GM20000 (cell line): ENCODE measurements at places on chromosomes 11 and 22.
A peak's percentile ranks its signal among the peaks of the same experiment; 100 is the strongest.

- peak; percentile 67 for DNase-seq
Measured at GRCh38 chr11:69718147-69718546, 14.3 kb upstream of the FGF19 start.

GRCh38 chr11:91170711-91171110, 947.9 kb upstream of the CHORDC1 start:
- no peak for DNase-seq

DNA sequence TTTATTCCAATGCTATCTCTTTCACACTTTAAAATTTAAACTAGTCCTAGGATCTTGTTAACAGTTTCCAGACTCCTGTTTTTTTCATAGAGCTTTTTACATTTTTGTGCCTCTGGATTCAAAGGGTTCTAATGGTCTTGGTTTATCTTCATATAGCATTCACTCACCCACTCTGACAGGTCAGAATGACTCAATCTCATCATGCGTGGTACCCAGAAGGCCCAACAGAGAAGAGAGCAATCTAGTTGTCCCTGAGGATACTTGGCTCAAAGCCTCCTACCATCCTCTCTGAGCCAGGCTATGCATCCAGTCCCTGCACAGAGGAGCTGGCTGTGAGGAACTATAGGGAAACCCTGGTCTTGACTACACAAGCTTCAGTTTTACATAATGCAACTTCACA, 27.5 kb downstream of the MAML2 start:
- DNase-seq = no peak

GRCh38 chr11:117841551-117842031, 17.0 kb upstream of the FXYD2 start:
- no peak for DNase-seq

DNA sequence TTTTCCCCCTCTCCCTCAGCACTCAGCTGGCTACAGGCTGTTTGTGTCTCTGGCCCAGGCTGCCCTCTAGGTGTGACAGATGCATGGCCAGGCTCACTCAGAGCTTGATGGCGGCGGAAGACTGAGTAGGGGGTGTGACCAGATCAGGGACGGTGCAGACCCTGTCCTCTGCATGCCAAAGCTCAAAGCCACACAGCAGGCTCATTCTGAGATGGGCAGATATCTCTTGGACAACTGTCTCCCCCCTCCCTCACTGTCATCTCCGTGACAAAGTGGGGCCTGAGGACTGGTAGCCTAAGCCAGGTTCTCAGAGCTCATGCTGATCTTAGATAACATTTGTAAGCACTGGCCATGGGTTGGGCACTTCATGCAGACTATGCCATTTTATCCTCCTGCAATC, 231.3 kb downstream of the DSCAML1 start:
- DNase-seq = no peak

DNA sequence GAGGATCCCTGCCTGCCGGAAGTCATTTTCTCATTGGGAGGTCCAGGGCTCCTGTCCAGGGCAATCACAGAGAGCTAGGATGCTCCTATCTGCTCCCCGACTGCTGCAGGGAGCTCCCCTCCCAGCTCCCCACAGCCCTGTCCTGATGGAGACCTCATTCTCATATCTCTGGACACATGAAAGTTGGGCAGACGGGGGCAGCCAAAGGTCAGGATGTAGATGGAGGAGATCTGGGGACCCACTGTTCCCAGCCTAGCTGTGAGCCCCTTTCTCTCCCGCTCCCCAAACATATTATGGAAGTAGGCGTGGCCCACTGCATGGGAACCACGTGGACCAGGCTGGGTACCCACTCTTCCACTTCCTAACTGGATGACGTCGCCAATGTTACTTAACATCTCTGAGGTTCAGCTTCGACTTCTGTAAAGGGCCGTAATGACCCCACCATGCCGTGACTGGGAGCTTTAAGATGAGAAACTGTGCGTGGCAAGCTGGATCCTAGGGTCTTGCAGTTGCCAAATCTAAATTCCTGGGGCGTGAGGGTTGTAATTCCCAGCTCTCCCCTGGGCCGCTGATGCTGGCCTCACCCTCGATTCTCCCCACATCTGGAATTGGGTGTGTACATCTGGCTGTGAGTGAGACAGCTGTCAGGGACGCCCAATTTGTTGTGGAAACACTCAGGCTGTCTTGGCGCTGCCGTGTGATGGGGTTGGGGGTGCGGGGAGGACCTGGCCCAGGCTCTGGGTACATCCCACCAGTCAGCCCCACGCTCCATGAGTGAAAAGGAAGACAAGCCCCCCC, 1.8 kb downstream of the CDC42EP2 start:
- DNase-seq = no peak

- peak; percentile 63 for DNase-seq
Measured at GRCh38 chr11:61004761-61005181, 33.3 kb downstream of the CD6 start.

- DNase-seq = no peak
Measured at GRCh38 chr11:94997437-94997836, 23.9 kb downstream of the KDM4D start.

GRCh38 chr22:19498866-19499190, 19.1 kb downstream of the CDC45 start:
- no peak for DNase-seq

GRCh38 chr11:67463680-67464410, 5.2 kb downstream of the TMEM134 start:
- no peak for DNase-seq

DNA sequence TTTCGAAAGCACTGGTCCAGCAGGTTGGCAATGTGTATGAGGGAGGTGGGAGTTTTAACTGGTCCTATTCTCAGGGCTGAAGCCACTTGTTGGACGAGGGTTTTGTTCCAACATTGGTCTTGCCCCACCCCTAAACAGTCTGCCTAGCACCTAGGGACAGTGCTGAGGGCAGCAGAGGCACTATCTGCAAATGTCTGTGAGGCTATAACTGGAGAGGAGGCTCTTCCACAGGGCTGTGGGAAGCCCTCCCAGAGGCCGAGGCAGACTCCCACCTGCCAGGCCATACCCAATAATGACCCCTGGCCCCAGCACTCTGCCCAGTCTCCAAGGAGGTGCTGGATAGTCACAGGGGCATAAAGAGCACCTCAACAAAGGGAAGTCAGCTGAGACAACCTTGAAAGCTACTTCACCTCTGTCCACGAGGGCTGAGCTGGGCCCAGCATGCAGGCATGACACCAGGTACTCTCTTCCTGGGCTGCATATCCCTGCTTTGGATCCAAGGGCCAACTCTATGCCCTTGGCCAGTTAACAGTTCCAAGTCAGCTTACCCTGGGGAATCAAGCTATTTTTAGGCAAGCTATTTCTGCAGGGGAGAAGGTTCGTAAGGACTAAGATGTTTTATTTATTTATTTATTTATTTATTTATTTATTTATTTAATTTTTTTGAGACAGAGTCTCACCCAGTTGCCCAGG, 40.2 kb upstream of the SLC25A1 start:
- no peak for DNase-seq

DNA sequence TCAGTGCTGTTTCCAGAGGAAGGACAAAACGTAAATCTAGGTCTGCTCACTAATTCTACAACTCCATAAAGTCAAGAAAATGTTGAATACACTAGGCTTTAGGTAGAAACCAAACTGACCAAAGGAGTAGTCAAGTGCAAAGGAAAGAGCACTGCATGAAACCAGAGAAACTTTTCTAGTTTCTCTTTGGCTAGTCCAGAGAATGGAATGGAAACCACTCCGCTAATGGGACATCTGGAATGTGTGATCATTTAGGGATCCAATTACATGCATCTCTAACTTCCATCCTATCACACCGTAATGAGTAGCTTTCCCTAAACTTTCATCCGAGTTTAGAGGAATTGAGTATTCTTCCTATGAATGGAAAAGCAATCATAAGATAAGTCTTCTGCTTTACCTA, 2.4 kb downstream of the OR52M1 start:
- no peak for DNase-seq

DNA sequence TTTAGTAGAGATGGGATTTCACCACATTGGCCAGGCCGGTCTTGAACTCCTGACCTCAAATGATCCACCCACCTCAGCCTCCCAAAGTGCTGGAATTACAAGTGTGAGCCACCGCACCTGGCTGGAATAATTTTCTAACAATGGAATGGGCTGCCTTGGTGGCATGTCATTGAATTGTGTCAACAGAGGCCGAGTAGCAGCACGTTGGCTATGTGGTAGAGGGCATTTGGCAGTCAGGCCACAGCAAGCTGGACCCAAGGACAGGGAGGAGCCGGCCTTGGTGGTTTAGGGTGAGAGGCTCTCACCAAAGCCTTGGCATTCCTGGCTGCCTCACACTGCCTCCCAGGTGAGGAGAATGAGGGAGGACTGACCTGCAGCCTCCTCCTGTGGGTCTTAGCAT, 4.1 kb upstream of the NIPSNAP1 start:
- no peak for DNase-seq

GRCh38 chr11:2955906-2956476, 26.8 kb upstream of the PHLDA2 start:
- DNase-seq = no peak

DNA sequence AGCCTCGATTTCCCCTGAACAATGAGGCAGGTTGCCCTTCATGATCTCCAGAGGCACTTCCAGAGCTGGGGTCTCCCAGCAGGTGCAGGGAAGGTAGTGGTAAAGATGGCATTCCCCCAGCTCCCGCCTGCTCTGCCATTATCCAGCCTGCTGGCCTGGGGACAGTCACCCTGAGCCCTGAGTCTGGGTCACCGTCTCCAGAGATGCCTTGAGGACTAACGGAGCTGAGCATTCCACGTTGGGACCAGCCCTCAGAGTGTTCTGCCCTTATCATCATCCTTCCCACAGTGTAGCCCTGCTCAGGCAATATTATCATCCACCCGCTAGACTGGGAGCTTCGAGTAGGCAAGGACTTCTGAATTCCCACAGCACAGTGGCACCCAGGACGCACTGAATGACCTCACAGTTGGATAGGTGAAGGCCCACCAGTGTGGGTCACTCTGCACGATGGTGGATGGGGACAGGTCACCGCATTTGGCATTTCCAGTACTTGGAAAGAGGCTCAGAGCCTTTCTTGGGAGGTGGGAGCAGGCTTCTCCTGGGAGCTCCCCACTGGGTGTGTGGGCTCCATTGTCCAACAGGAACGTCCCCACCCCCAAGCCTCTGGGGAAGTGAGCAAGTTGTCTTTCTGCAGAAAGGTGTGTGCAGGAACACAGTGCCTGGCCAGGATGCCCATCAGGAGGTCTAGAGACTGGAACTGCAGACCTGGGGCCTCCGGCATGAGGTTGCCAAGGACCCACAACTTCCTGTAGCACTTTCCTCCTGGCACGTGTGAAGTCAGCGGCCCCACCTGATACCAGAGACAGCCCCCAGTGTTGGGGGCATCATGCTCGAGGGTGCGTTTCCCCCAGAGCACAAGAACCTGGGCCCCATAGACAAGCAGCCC, 51.4 kb upstream of the WNT7B start:
- no peak for DNase-seq

GRCh38 chr11:121426476-121427399, 25.4 kb upstream of the SORL1 start:
- DNase-seq = peak; percentile 69

- DNase-seq = no peak
Measured at GRCh38 chr22:46251816-46252380, 1.8 kb upstream of the CDPF1 start.

DNA sequence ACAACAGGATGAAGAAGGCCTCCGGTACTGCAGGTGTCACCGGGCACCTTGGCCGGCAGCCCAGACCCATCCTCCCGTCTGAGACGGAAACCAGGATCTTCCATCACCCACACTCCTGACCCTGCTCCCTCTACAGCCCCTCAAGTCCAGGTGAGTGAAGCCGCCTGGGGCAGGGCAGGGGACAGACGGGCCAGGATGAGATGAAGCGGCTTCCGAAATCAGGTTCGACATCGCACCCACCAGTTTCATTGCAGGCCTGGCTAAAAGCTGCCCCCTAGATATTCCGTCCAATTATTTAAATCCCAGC, 639.1 kb downstream of the TBC1D22A start:
- DNase-seq = no peak

DNA sequence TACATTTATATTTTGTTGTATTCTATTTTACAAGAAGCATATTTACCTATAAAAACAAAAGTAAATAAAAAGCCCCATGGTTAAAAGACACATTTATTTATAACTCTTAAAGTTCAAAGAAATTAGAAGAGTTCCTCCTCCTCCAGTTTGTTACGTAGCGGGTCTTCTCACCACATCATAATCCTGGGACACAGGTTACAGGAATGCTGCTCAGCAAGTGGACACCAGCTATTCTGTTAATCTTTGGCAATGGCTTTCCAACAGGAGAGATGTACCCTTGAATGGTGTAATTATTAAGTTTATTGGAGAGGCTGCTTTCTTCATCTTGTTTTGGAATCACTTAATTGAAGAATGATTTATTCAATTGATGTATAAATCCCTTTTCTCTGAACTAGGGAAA, 19.6 kb upstream of the CAT start:
- no peak for DNase-seq

DNA sequence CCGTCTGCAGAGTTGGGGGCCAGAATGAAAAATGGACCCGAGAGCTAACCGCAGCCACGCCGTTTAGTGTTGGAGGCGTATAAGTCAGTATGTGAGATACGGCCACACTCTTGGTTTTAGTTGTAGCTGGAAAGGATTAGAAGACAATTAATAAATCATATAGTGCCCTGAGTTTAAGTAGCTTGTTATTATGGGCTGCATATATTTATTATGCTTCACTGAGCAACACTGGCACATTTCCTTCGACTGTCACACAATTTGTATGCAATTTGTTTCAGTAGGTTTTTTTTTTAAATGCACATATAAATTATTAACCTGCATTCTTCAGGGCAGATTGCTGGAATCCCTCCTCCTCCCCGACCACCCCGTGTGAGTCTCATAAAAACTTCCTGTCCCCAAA, 56.9 kb downstream of the PKNOX2 start:
- no peak for DNase-seq

- DNase-seq = no peak
Measured at GRCh38 chr22:27220339-27220738, 563.0 kb downstream of the MIAT start.

DNA sequence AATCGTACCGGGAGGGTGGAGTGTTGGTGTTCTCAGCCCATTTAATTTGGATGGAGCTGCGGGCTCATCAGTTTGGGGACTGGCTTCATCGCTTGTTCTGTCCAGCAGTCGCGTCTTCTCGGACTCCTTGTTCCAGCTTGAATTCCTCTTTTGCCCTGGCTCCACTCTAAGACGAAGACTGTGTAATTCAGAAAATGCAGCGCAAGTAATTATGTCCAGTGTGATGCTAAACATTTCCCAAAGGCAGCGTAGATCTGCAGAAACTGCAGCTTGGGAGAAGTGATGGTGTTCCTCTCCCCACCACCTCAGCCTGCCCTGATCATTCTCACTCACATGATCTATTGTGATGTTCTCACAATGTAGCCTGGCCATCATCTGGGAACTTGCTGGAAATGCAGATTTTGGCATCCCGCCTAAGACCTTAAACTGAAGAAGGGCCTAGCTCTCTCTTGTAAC, 666 bp downstream of the SLC25A18 start:
- DNase-seq = no peak

- no peak for DNase-seq
Measured at GRCh38 chr11:127117231-127117739, 116.7 kb upstream of the KIRREL3 start.

DNA sequence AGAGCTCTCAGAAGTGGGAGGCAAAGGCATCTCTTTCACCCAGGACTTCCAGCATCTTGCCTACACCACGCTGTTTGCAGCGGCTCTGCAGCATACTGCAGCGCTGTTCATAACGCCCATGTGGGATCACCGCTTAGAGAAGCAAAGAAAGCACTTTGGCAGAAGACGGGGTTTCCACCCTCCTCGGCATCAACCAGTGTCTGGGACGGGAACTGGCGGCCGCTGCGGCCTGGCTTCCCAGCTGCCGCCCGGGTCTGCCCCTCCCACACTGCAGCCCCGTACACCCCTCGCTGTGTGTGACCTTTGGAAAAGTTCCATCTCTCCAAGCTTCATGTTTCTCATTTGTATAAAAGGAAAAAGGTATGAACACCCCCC, 545 bp upstream of the TIRAP start:
- peak; percentile 58 for DNase-seq
